ENCODE measurements at places on chromosomes 7 and 10.

- no peak for DNase-seq
These were observed 87.8 kb upstream of the DUSP5 start for GRCh38 chr10:110409926-110410325.

DNA sequence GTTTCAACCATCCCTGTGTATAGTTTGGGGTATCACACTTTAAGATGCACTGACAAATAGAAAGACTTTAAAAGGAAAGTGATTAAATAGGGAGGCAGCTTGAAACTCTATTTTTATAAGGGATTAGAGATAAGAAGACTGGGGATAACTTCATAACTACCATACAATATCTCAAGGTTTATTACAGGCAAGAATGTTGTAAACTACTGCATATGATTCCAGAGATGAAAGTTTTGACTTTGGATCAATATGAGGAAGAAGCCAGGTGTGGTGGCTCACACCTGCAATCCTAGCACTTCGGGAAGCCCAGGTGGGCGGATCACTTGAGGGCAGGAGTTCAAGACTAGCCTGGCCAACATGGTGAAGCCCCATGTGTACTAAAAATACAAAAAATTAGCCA, 96.1 kb downstream of the DNAJC1 start:
- DNase-seq: no peak

- no peak for DNase-seq
These were observed 143.5 kb downstream of the INHBA start for GRCh38 chr7:41559426-41559825.

GRCh38 chr7:38375453-38375852, 102.0 kb upstream of the TARP start:
- DNase-seq: no peak

DNA sequence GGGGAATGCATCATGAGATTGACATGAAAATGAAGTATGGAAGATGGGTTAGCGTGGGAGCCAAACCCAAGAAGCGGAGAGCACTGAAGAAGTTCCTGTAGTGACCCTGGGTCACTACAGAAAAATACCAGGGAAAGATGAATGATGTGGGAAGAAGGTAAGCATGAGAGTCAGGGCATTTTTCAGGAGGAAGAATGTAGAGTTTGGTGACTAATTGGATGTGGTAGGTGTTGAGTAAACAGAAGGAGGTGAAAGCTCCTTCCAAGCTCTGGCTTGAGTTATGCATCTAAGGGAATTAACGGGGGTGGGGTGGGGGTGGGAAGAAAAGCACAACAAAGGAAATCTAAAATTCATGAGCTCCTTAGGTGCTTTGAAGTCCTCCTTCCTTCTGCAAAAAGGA, 238.1 kb upstream of the AOAH start:
- no peak for DNase-seq

DNA sequence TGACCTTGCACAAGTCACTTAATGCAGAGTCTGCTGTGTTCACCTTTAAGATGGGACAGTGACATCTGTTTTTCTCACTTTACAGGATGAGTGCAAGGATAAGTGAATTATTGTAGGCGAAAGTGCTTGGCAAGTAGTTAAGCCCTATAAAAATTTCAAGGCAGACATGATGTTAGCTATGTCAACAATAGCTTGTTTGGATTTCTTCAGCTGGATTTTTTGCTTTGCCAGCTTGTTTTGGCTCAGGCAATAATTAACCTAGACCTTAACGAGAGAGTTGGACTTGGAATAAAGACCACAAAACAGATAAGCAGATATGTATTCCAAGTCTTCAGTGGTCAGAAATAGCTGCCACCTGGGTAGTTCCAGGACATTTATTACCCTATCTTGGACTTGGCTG, 255.2 kb downstream of the ARL4A start:
- peak; percentile 16 for DNase-seq

GRCh38 chr10:21985541-21985940, 18.0 kb downstream of the DNAJC1 start:
- no peak for DNase-seq

GRCh38 chr10:78053211-78053868, 19.7 kb downstream of the RPS24 start:
- no peak for DNase-seq

- DNase-seq: no peak
These were observed 159.3 kb downstream of the LYZL1 start for GRCh38 chr10:29448125-29448524.

DNA sequence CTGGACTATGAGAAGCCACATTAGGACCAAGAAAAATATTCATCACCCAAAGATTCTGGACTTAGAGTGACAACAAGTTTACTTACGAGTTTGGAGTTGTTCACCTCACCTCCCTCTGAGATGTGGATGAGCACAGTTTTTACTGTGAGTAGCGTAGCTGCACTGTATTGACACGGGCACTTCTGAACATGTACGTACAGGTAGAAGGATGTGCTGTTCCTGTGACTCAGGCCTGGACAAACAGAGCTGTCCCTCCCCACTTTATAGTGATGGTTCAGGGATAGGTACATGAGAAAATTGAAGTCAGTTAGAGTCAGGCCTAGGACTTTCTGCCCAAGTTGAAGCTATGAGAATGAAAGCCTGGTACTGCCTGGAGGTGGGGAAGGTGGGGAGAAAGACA, 80.9 kb upstream of the DYNC1I1 start:
- peak; percentile 18 for DNase-seq

GRCh38 chr7:33044401-33044718, 18.2 kb downstream of the NT5C3A start:
- DNase-seq: peak; percentile 32
